ENCODE measurements at places on chromosomes 1 and 21.
A peak's percentile ranks its signal among the peaks of the same experiment; 100 is the strongest.

GRCh38 chr1:227396539-227397353 is 78.5 kb upstream of the CDC42BPA start:
- no peak for DNase-seq

DNA sequence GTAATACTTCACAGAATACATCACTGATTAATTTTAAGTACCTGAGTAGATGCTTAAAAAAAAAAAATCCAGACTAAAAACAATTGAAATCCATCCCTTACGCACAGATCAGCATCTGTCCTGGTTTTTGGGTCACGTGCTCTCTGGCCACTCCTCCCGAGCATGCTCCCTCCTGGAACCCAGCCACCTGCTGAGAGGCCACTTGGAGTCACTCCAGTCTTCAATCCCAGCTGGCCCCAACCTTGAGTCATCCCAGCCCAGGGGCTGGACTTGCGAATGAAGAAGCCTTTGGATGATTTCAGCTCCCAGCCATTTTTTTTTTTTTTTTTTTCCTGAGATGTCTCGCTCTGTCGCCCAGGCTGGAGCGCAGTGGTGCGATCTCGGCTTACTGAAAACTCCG is 8.9 kb downstream of the MAP1LC3C start:
- DNase-seq: no peak

DNA sequence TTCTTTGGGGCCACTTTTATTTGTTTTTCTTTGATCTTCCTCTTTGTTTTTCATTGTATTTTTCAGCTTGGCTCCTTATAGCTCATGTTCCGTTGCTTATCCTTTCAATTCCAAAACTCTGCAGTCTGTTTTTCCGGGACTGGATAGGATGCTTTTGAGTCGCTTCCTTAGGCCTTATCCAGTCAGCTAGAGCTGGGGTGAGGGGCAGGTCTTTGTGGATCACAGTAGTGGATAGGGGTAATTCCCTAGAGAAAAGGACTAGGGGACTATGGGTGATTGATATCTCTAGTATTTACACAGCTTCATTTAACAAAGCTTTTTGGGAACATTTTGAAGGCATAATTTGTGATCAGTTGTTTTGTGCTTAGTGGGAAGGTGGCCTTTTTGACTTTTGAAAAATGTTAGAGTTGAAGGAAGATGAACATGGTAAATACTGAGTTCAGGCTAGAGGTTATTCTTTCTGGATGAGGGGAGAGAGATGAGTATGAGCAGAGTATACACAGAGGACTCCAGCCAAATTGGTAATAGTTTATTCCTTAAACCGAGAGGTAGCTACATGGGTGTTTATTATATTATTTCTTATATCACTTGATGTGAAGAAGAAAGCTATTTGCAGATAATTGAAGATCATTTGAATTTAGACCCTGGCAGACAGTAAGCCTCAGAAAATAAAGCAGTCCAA is 22.5 kb downstream of the CEP350 start:
- no peak for DNase-seq

DNA sequence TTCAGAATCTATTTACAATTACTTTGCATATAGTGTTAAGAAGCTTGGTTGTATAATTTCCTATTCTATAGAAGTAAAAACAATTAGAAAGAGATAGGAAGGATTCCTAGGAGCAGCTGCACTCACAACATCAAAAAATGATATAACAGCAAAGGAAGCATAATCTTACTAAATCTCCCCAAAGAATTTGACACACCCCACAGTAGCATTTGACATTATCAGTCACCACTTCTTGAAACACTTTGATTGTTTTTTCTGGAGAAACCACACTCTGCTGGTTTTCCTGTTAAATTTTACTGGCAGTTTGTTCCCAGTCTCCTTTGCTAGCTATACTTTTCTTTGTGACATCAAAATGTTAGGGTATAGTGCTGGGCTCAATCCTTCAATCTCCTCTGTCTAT is 100.8 kb upstream of the KIAA1614 start:
- DNase-seq: no peak

GRCh38 chr1:34147301-34147700 is 17.7 kb downstream of the CSMD2 start:
- no peak for DNase-seq

DNA sequence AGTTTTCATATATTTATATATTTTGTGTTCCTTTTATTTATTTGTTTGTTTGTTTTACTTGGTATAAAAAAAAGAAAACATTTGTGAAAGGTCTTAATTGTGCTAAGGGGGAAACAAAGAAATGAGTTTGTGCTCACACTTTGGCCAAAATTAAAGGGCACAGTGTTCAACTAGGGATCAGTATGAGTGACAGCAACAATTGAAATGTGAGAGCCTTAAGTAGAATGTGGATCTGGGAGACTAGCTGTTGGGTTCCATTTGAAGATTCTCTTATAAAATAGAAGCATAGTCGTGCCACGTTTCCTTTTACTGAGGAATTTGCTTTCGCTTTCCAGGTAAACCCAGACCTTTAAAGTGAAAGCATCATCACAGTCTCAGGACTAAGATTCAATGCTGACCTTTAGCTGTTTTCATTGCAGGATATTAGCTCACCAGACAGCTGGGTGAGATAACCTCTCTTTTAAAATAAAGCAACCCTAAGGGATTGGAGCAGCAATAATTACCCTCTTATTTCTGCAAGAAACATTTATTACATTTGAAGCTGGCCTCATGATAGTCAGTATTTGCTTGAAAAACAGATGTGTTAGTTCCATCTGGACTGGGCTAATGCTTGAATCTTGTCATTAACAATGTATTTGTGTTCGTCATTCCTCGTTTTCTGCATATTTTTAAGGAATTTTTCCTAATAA is 37.1 kb upstream of the CD55 start:
- no peak for DNase-seq

GRCh38 chr1:150560576-150561253 is 11.5 kb downstream of the ADAMTSL4 start:
- DNase-seq: peak; percentile 73

GRCh38 chr21:34540206-34540605 is 28.2 kb upstream of the KCNE1 start:
- no peak for DNase-seq

DNA sequence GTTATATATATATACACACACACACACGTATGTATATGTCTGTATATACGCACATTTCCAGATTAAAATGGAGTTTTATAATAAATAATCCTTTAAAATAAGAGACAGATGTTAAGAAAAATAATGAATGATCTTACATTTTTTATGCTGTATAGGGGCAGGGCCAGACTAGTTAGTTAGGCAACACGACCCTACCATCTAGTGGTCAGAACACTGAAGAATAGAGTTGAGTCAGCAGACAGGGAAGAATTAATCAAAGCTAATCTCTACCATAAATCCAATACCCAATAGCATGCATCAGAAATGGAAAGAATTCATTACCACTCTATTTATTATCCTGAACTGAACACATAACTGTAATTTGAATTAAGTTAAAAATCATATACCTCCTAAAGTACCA is 156.7 kb downstream of the BRINP3 start:
- no peak for DNase-seq

DNA sequence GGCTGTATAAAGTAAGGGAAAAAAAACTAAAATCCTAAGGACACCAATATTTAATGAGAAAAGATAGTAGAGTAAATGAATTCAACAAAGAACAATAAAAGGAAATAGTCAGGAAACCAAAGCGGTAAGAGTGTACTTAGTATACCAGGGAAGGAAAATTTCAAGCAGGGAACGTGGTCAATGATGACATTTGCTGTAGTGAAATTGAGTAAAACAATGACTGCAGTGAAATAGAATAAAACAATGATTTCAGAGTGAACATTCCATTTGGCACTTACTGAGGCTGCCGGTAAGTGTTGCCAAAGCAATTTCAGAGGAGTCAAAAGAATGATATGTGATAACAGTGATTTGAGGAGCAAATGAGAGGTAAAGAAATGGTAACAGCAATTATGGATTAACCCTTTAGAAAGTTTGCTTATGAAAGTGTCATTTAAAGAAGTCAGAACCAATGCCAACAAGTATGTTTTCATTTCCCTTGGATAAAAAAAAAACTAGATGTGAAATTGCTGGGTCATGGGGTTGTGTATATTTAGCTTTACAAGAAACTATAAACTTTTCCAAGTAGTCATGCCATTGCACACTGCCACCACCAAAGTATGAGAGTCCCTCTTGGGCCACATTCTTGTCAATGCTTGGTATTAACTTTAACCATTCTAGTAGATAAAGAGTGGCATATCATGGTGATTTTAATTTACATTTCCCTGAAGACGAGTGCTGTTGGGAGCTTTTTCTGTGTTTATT is 50.5 kb downstream of the VCAM1 start:
- DNase-seq: no peak

DNA sequence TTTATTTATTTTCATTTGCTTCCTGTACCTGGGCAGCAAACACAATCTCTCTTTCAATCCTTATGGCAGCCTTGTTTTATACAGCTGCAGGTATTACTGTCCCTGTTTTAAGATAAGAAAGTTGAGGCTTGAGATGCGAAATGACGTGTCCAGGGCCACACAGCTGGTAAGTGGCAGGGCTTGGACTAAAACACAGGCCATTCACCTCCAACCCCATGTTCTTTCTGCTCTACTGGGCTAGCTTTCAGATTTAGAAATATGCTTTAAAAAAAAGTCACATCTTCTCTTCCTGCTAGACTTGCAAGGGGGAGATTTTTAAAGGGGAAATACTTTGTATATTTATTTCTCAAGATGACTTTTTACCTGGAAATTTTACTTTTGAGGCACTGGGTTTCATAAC is 62.8 kb downstream of the CNST start:
- no peak for DNase-seq

DNA sequence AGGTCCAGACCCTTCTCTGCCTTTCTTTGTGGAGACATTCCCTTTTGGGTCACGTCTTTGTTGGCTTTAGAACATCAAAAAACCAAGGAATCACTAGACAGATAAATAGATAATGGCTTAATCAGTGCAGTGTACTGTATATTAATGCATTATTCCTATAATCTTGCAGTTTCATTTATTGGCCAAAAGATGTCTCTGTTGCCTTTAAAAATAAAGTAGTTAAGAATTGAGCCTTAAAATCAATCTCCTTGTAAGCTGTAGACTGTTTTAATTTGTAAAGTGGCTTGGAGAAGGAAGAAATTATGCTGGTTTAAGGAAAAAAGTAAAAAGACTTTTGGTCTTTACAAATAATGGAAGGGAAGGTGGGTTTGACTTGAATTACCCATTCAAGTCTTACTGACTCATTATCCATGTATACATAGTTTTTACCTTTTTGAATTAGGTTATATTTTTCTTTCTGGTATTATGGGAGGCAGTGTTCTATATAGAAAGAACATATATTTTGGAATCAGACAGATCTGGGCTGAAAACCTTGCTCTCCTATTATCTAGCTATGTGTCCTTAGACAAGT is 84.6 kb downstream of the VPS13D start:
- DNase-seq: no peak

DNA sequence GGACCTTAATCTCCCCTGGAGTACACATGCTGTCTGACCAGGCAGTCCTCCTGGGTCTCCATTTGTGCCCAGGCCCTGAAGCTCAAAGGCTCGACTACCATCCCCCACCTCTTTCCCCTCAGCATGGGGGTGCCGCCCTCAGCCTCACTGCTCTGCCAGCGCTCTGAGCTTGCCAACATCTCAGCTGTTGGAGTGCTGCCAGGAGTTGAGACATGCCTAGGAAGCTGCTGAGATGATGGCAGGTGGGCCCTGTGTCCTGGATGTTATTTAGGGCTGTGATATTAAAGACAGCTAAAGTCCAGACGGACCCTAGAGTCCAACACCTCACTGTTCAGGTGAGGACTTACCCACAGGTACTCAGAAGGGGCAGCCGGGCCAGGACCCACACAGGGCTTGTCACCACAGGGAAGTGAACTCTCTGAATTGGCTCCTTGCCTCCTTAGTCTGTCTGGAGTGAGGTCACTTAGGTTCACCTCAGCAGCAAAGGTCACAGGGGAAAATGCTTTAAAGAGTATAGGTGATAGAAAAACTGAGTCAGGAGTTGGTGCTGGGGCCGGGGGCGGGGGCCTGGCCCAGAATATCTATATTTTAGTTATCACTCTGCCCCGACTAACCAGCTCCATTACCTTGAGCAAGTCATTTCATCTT is 19.7 kb upstream of the KCNC4 start:
- DNase-seq: no peak

DNA sequence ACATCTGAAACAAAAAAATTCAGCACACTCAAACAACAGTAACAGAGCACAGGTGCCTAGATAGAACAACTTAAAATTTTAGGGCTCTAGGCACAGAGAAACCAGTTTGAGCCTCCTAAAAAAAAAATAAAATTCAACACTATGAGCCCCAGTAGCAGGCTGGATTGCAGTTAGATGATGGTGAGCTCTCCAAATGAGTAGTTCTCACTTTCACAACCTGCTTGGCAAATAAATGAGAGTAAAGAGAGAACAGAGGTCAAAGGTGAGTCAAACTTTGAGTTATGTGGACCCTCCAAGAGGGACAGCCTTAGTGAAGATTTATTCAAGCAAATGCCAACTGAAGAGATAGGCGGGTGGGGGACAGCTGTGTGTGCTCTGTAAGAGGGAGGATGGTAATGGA is 3.6 kb downstream of the BEND5 start:
- DNase-seq: no peak

DNA sequence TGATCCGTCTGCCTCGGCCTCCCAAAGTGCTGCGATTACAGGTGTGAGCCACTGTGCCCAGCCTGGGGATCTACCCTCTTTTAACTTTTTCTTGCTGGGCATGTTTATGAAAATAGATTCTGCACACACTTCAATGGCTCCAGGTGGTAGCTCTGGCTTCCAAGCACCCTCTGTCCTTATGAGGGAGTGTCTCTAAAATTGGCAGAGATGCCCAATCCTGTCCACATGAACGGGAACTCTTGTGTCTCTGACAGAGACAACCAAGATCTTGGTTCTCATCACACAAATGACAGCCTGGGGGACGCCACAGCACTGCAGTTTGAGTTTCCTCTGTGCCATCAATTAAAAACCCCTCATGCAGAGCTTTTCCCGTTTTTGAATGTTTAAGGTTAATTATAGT is 43.4 kb upstream of the ANGPTL7 start:
- DNase-seq: no peak

- no peak for DNase-seq
These were observed 13.0 kb downstream of the IL20 start for GRCh38 chr1:206878456-206878855.

GRCh38 chr1:199287647-199288046 is 648.8 kb downstream of the PTPRC start:
- no peak for DNase-seq

- no peak for DNase-seq
These were observed 17.8 kb downstream of the PKNOX1 start for GRCh38 chr21:42991992-42992740.

- no peak for DNase-seq
These were observed 3.9 kb upstream of the LEFTY2 start for GRCh38 chr1:225944951-225945350.

All from stimulated activated CD4-positive, alpha-beta T cell treated with anti-CD3 and anti-CD28 coated beads, Interleukin-1b, Interleukin-23, amount 100 ng/mL, for 24 hours (primary cell).